ENCODE measurements at places on chromosomes 5 and 9. TPM values are rescaled to one million over a fixed set of nuclear protein-coding genes. Genes with fewer than 3 reads are reported as not detected.

Gene LCN9
- not detected for total RNA-seq

Gene PROB1
- 2.4 TPM for total RNA-seq

DNA sequence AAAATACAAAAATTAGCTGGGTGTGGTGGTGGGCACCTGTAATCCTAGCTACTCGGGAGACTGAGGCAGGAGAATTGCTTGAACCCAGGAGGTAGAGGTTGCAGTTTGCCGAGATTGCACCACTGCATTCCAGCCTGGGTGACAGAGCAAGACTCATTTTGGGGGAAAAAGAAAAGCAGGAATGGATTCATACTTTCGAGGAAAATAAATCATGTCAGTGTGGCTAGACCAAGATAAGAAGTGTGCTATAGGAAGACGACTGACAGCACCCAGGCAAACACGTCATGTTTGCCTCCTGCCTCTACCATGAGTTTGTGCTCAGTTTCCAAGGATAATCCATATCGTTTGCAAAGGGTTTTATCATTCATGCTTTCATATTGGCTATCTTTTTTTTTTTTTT, 19.3 kb upstream of the ATOSB start:
- no peaks in the 10 kb centered on the region for H3K36me3 ChIP-seq
- H3K4me1 ChIP-seq: no peaks in the 10 kb centered on the region
- H3K27ac ChIP-seq: no peak overlapping the region
- no peak for DNase-seq
- no peaks in the 10 kb centered on the region for H3K27me3 ChIP-seq

DNA sequence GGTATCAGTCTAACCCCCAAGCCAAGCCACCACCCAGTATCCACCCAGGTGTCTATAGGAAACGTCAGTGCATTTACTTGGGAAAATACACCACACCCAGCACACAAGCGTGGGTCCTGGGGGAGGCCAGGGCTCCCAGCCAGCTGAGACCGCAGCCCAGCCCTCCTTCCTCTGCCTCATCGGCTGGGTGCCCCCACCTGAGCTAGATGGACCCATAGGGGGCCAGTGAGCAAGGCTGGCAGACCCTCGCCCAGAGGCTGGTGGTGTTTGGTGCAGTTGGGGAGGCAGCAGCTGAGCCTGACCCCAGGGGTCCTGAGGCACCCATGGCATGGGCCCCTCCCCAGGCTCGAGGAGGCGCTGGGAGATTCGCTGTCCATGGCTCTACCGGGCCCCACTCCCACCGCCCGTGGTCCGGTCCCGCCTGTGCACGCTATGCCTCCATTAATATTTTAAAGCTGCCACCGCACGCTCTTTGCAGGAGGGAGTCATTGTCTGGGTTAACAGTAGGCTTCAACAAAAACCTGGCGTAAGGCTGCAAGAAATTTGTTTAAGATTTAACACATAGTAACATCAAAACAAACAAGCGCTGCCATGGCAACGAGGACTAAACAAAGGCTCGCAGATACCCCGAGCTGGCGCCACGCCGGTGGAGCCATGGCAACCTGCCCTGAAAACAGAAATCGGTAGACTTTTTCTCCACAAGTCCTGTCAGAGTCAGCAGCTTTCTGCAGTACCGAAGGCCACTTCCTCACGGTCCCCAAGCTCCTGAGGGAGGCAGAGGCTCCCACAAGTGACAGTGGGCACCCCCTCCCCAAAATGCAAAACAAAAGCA, 20.6 kb downstream of the TPPP start:
- DNase-seq: no peak
- peaks cover 16% of the 10 kb centered on the region for H3K4me1 ChIP-seq
- no peak overlapping the region for H3K4me3 ChIP-seq
- peaks cover 7% of the 10 kb centered on the region for H3K27me3 ChIP-seq
- no peak overlapping the region for H3K27ac ChIP-seq

DNA sequence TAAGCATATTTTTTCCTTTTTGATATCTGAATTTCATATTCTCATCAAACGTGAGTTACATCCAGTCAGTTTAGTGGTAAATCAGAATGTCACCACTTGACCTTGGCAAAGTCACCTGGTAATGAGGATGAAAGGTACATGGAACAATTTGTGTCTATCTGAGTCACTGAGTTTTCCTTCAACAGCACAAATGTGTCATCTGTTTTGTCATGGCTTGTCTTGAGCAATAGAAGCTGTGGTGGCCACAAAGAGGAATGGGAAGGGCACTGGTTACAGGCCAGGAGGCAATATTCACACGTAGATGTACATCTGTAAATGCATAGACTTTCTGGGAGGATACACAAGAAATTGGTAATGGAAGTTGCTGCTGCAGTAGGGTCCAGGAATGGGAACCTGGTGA, 8.4 kb upstream of the ZNF474 start:
- H3K36me3 ChIP-seq: no peaks in the 10 kb centered on the region
- no peaks in the 10 kb centered on the region for H3K4me1 ChIP-seq
- no peak for DNase-seq
- H3K27ac ChIP-seq: no peak overlapping the region
- no peak overlapping the region for H3K4me3 ChIP-seq

- H3K4me1 ChIP-seq: no peaks in the 10 kb centered on the region
- DNase-seq: no peak
- no peak overlapping the region for H3K4me3 ChIP-seq
- H3K27me3 ChIP-seq: no peaks in the 10 kb centered on the region
Observed at GRCh38 chr5:78500028-78500427, 139.6 kb downstream of the SCAMP1 start.

DNA sequence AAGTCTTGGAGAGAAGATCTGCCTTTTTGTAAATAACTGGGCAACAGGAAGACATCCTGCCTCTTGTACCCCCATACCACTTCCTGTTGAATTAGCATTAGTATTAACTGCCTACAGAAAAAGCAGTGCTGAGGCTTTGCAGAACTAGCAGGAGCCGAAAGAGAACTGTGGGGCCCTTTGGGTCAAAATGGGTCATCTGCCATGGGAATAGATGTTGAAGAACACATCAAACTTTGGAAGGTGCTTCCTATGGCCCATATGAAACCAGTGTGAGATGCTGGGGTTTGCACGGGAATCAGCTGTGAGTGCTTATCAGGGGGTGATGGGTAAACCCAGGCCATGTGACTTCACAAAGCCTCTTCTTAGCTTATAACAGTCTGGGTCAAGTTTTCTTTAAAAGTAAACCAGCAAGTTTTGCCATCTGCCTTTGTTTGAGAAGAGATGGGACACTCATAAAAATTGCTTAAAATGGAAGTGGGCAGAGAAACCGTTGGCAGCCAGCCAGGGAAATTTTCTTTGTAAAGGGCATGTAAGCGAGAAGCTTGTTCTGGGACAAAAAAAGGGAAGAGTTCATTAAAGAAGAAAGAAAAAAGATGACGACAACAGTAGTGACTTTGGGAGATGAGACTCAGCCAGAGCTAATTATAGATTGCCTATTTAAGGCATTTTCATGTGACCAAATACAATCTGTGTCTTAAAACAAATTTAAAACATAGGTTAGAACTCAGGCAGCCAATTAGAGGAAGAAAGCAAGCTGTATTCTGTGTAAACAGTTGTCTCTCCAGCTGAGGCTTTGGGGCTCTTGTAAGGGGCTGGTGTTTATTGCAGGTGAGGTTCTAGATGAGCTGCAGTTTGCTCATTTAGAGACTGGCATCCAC, 4.4 kb downstream of the SLC25A25 start:
- peak overlapping the region; percentile 94 for H3K27ac ChIP-seq
- no peaks in the 10 kb centered on the region for H3K36me3 ChIP-seq
- DNase-seq: peak; percentile 96
- no peak overlapping the region for H3K4me3 ChIP-seq

GRCh38 chr9:138040446-138041430, 163.2 kb downstream of the CACNA1B start:
- no peak overlapping the region for H3K27ac ChIP-seq
- no peaks in the 10 kb centered on the region for H3K4me1 ChIP-seq
- H3K4me3 ChIP-seq: no peak overlapping the region
- no peak for DNase-seq

- no peak overlapping the region for H3K4me3 ChIP-seq
- H3K27ac ChIP-seq: no peak overlapping the region
Observed at GRCh38 chr5:31236339-31236738, 42.9 kb downstream of the CDH6 start.

DNA sequence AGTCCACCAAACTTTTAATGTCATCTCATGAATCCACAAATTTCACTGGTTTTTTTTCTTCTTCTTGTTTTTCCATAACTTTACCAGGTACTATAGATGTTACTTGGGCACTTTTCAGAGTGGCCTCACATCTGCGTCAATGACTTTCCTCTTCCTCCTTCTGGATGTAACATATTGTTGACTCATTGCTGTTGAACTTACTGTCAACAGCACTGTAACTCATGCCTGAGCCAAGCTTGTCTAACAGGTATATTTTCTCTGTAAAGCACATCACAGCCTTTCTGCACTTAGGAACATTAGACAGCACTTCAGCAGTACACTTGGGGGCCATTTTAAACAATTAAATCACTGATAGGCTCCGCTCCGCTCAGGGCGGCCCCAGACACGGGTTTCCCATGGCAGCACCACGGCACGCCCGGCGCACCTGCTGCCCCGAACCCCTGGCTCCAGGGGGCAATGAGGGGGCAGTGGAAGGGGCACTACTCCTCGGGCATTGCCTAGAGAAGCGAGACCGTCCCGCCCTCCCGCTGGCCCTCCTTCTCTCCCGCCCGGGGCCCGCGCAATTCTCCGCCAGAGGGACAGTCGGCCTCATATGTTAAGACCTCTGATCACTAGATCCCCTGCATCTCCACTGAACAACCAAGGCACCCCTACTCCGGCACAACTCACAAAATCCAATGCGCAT, 41.9 kb upstream of the SPATA31C2 start:
- H3K4me1 ChIP-seq: no peaks in the 10 kb centered on the region
- H3K27ac ChIP-seq: no peak overlapping the region
- H3K36me3 ChIP-seq: no peaks in the 10 kb centered on the region
- no peaks in the 10 kb centered on the region for H3K27me3 ChIP-seq

DNA sequence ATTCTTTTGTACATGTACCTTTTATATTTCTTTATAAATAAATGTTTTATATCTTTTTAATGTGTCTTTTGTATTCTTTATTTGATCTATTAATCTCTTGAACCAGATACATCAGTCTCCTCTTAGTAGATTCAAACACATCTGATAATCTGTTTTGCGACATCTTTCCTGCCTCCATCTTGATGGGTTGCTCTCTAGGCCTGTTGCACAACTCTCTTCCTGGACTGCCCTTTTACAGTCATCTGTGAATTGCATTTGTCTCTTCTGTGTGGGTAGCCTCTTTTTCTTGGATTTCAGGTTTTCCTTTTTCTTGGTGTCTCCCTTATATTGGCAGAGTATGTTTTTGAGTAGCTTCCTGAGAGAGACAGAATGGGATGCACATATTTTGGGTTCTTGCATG, 6.2 kb downstream of the ZFYVE16 start:
- H3K27me3 ChIP-seq: no peaks in the 10 kb centered on the region
- H3K27ac ChIP-seq: no peak overlapping the region
- no peak for DNase-seq
- H3K36me3 ChIP-seq: no peaks in the 10 kb centered on the region

DNA sequence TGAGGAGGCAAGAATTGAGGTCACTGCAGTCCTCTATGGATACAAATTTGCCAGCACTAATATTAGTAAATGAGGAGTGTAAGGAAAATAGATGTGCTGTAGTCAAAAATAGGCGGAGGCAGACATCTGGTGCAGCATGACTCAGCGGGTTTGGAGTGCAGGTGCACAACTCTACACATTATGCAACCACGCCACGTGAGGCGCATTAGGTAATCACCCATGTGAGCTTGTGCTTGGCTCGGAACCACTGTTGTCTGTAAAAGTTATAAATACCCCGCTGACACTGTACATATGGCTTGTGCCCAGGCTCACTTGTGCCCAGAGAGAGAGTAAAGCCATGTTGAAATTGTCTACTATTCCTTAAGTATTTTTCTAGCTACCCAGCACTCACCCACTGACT, 623.5 kb upstream of the NUDT12 start:
- H3K4me3 ChIP-seq: no peak overlapping the region
- no peaks in the 10 kb centered on the region for H3K27me3 ChIP-seq
- H3K36me3 ChIP-seq: no peaks in the 10 kb centered on the region
- no peak for DNase-seq

DNA sequence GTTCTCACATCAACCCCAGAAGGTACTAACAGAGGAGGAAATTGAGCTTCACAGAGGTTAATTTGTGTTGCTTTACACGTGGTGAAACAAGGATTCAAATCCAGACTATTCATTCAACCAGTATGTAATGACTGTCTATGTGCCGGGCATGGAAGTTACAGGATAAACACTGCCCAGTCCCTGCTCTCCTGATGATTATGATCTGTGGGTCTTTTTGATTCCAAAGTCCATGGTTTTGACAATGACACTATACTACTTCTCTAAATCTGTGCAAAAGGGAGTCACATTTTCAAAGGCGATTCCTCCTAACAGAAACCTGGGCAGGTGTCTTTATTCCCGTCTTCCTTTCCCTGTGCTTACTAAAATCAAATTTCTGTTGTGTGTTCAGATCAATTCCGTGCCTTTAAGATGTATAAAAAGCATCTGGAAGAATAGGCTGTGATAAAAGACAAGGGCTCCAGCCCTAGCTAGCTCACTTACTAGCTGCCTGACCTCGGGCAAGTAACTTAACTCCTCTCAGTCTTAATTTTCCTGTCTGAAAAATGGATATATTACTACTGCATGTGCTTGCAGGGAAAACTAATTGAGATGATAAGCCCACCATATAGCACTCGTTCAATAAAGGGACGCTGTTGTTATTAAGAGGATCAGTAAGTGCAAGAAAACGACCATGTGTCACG, 970 bp upstream of the CREBRF start:
- H3K27me3 ChIP-seq: no peaks in the 10 kb centered on the region
- no peaks in the 10 kb centered on the region for H3K4me1 ChIP-seq
- DNase-seq: no peak
- no peak overlapping the region for H3K27ac ChIP-seq
- no peaks in the 10 kb centered on the region for H3K36me3 ChIP-seq

Data from prostate gland (tissue), 2 donors.